ENCODE measurements at places on chromosomes 4 and X. TPM values are rescaled to one million over a fixed set of nuclear protein-coding genes. Genes with fewer than 3 reads are reported as not detected.

DNA sequence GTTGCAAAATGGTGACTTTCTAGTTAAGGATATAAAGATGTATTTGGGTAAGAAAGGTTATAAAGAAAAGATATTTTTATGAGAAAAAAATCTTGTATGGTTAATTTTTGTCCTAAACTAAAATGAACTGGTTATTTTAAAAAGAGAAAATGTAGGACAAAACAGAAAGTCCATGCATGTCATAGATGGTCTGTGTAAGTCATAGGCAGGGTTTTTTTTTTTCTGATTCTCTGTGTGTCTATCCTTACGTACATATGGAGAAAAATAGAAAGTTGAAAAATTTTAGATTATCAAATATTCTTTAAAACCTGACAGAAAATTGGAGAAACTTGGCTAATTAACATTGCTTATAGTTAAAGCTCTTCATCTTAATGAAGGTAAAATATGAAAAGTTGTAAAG lies 493.4 kb downstream of the IQCM start:
- DNase-seq = no peak

GRCh38 chr4:168907119-168907698 lies 102.8 kb downstream of the CBR4 start:
- no peak for DNase-seq

GRCh38 chr4:177047070-177047850 lies 254.5 kb upstream of the VEGFC start:
- DNase-seq = peak; percentile 24

DNA sequence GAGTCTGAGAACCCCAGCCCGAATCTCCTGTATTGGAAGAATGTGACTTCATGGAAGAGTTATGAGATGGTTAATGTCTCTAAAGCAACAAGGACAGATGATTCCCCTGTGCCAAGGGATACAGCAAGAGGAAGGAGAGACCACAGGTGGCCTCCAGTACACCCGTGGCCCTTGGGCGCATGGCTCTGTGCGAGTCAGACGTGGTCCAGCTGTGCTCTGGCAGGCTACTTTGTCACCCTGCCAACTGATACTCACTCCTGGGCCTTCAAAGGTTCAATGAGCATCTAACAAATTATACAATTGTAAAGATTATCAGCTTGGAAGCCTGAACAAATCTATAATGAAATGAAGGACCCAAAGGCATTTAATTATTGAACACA lies 71.7 kb downstream of the NYX start:
- DNase-seq = no peak

DNA sequence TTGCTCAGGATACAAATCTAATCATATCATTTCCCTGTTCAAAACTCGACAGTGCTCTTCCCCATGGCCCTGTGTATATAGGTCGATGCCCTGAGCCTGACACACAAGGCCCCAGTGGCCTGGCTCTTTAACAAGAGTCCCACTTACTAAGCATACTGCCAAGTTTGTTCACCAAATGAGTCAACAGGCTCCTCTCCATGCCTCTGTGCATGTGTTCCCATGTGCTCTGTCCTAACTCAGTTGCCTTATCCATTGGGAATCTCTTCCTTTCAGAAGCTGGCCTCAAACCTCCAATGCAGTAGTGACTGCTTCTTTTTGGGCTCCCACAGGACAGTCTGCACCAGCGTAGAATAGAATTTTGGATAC lies 18.9 kb upstream of the CXCR3 start:
- no peak for DNase-seq

DNA sequence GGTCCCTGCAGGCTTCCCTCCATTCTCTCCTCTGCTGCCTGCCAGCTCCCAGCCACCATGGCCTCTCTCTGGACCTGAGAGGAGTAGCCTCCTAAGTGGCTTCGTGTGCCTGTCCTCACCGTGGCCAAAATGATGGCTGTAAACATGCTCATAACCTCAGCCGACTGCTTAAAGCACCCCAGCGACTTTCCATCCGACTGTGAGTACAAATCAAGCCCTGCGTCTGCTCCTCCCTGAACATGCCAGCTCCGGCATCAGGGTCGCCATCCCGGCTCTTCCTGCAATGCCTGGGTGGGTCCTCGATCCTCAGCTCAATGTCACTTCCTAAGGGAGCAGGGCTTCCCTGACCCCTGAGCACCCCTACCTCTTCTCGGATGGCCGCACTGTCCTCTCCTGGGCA lies 3.3 kb upstream of the SORCS2 start:
- DNase-seq = no peak

GRCh38 chr4:42927946-42928345 lies 35.4 kb downstream of the GRXCR1 start:
- no peak for DNase-seq

GRCh38 chr4:84644087-84644486 lies 61.2 kb downstream of the CDS1 start:
- DNase-seq = no peak

DNA sequence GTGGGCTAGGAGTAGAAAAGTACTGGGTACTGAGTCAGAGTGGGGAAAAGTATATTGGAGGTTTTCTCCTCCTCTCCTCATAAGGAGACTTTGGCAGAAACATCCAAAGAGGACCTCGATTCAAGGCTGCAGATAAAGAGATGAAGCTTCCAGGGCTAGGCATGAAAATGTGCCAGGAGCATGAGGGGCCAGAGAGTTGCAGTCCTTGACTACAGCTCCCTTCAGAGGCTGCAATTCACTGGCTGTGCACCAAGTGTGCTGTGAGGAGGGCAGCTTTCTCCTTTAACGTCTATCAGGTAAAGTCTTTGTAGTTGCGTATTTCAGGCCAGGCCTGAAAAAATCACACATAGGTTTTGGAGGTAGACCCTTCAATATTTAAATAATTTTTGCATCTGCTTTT lies 174.9 kb upstream of the VEGFC start:
- DNase-seq = no peak

- DNase-seq = no peak
These were observed 1575.3 kb upstream of the AGA start for GRCh38 chr4:179017581-179017980.

DNA sequence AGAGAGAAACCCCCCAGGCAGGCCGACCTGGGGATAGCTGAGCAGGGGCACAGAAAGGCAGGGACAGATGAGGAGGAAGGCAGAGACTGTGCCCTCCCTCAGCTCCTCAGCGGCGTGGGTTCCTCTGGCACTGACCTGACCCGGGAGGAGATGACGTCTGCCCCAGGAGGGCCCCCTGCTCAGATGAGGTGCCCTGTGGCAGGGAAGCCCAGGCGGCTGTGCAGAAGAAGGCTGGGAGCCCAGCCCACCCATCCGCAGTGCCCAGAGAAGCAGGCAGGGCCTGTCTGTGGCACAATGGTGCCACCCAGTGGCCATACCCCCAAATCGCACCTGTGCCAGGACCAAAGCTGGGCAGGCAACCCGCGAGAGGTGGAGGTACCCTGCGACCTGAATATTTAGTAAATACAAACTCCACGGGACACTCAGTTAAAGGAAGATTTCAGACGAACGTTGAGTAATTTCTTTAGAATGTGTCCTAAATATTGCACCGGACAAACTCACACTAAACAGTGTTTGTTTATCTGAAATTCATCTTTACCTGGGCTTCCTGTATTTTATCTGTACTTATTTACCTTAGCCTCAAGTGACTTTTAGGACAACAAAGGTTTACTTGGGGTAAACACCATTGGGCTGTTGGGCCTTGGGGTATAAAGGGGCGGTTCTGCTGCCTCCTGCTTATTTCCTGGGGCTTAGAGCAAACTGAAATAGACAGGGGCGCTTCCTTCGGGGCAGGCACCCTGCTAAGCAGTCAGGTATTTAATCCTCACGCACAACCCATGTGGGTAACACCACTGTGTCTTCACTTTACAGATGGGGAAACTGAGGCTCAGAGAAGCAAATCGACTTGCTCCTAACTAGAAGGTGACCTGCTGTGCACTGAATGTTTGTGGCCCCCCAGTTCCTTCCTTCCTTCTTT lies 46.5 kb upstream of the HMX1 start:
- DNase-seq = peak; percentile 57

- DNase-seq = no peak
These were observed 5.9 kb downstream of the LAMP2 start for GRCh38 chrX:120463241-120463640.

DNA sequence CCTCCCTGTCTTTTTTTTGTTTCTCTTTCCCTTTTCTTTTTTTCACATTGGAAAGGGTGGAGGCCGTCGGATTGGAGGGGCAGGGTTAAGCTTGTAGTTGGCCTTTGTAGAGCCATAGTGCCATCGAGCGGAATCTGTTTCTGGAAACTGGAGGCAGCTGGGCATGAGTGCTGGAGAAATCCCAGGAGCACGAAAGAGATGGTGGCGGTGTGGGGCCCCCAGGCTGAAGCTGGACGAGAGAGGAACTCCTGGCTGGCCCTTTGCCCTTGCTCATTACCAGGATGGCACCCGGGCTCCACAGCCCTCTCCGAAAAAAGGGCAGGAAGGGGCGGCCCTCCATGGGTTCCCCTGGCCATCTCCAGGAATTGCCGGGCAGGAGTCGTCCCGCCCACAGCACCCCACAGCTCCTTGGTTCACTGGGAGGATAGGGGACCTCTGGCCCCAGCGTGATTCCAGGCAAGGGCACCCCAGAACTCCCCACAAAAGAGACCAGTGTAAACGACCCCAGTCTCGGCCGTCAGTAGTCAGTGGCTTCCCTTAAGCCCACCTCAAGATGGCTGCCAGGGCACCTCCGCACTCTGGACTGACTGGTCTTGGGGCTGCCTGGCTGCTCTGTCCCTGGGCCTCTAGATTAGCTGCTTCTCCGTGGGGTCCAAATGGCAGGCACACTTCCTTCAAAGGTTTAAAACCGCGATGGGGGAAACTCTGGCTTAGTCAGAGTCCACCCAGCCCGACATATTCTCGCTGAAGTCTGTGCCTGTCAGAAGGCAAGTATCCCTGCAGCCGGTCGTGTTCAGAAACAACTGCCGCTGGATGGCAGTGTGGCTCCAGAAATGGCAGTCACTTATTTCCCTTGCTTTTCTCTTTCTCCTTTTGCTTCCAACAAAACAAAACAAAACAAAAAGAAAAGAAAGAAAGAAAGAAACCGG lies 74.1 kb downstream of the NBDY start:
- DNase-seq = peak; percentile 73

- DNase-seq = no peak
These were observed 77.9 kb downstream of the TBL1X start for GRCh38 chrX:9542761-9543111.

The NDP gene
- not detected for total RNA-seq

The MAGEB10 gene
- total RNA-seq = not detected

The CORIN gene
- total RNA-seq = 0.04 TPM

The ARX gene
- total RNA-seq = not detected

The PRRG3 gene
- not detected for total RNA-seq

The ACTRT1 gene
- total RNA-seq = not detected

The COX18 gene
- 26.4 TPM for total RNA-seq

The SPANXB1 gene
- total RNA-seq = not detected

The DMP1 gene
- not detected for total RNA-seq

The PHOX2B gene
- not detected for total RNA-seq

All from CD8-positive, alpha-beta memory T cell (primary cell).